ENCODE measurements at places on chromosomes 6 and 20.

- no peak for DNase-seq
These were observed 26.7 kb downstream of the SERPINB9 start for GRCh38 chr6:2876210-2877056.

GRCh38 chr20:33437141-33437911 lies 6.2 kb downstream of the SNTA1 start:
- DNase-seq, result no peak

DNA sequence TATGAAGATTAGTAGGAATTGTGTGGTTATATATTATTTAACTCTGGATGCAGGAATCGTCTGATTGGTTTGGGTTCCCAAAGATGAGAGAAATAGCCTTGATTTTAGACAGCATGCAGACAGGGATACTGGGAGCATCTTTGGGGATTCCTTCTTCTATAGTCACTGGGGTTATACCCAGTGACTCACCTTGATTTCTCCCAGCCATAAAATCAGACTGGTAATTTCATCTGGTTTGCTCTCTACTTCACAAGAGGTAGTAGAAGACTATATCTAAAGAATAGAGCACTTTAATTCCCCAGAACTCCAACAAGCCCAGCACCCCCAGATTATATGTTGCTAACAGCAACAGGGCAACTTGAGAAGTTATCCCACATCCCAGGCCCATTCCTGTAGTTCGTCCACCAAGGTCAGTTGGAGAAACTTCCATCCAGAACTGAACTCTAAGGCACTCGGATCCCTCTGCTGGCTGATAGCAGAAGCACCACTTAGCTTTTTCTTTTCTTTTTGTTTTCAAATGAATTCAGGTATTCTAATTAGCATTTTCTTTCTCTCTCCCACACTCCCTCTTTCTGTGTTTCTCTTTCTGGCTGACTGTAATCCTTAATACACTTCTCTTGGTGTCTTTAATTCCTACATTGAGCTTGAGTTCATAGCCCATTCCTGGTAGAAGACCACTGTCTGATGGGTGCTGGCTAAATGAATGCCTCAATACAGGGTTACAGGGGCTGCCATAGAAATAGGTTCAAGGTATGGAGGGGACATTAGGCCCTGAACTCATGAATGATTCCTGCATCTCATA lies 20.4 kb upstream of the EFHC1 start:
- peak; percentile 47 for DNase-seq

DNA sequence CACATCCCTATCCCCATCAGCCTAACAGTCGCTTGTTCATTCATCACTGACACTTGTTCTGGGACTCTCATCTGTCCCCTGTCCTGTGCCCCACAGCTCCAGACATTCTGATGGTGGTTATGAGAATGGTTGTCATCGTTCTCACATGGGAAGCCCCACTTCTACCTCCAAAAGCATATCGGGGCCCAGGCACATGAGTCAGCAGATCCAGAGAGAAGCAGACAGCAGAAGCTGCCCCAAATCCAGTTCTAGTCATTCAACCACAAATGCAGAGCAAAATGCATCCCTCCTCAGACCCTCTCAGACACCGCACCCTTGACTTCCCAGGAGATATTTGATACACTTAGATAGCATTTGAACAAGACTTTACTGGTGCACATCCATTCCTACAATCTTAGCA lies 106.0 kb downstream of the FOXF2 start:
- no peak for DNase-seq

- no peak for DNase-seq
These were observed 125.3 kb downstream of the SYCP2 start for GRCh38 chr20:59807909-59808728.

DNA sequence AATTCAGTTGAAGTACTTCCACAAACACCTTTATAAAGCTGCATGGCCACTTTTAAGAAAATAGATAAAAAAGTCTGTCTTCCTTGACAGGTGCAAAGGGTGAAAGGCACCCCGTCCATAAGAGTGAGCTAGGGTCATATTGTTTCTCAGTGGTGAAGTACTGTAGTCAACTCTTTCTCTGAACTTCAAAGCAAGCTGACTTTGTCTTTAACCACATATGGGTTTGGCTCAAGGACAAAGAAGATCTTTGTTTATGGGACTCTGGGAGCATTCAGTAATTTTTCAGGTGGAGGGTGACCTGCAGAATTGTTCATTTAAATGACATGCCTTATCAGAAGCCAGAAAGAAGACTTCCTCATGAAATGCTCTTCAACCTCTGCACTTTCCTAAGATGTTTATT lies 49.3 kb upstream of the KLHL31 start:
- no peak for DNase-seq

- no peak for DNase-seq
These were observed 26.8 kb downstream of the MYT1 start for GRCh38 chr20:64191002-64191401.

- no peak for DNase-seq
These were observed 9.2 kb downstream of the SPATA2 start for GRCh38 chr20:49906101-49906604.

DNA sequence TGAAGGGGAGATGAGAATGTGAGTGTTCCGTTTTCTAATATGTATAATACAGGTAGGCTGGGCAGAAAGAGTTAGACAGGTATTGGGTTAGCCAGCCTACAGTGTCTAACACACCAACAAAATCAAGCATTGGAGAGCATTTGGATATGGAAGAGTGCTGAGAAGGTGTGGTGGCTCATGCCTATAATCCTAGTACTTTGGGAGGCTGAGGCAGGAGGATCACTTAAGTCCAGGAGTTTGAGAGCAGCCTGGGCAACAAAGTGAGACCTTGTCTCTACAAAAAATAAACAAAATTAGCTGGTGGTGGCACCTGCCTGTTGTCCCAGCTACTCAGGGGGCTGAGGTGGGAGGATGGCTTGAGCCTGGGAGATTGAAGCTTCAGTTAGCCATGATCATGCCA lies 38.6 kb upstream of the SLC23A2 start:
- DNase-seq, result no peak

GRCh38 chr6:32790306-32790705 lies 26.5 kb downstream of the HLA-DOB start:
- DNase-seq, result no peak

DNA sequence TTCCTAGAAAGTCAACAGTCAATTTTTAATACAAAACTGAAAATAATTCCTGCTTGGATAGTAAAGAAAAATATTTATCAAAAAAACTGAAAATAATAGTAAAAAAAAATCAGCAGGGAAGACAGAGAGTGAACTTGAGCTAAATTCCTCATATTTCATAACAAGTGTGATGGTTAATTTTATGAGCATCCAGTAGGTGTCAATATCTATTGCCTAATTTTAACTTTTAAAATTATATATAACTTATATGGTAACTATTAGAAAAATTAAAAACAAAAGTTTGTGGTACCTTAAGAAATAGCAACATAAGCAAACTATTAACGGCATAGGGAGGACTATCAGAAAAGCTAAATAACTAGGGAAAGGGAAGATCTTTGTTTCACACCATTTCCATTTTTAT lies 2.1 kb downstream of the EPM2A start:
- no peak for DNase-seq

- DNase-seq, result no peak
These were observed 113.7 kb upstream of the GGTLC1 start for GRCh38 chr20:24102290-24102689.

GRCh38 chr6:119446115-119446554 lies 96.6 kb upstream of the MAN1A1 start:
- no peak for DNase-seq

- no peak for DNase-seq
These were observed 151.9 kb downstream of the CD83 start for GRCh38 chr6:14269436-14269835.

- DNase-seq, result no peak
These were observed 88.8 kb upstream of the AHI1 start for GRCh38 chr6:135586388-135586787.

DNA sequence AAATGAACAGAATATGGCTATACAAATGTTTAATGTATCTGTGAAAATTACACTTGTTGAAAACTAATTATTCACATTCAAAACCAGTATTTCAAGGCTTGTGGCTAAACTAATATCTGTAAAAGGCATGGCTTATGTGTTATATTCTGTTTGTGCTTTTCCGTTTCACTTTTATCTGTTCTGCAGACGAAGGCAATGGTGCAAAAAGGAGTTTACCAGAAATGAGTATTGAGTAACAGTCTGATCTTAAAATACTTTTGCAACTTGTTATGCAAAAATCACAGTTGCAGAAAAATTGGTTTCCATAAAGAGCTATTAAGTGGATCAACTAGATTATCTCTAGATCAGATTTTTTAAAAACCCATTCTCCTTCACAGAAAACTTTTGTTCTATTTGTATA lies 9.4 kb upstream of the STX11 start:
- DNase-seq, result no peak

DNA sequence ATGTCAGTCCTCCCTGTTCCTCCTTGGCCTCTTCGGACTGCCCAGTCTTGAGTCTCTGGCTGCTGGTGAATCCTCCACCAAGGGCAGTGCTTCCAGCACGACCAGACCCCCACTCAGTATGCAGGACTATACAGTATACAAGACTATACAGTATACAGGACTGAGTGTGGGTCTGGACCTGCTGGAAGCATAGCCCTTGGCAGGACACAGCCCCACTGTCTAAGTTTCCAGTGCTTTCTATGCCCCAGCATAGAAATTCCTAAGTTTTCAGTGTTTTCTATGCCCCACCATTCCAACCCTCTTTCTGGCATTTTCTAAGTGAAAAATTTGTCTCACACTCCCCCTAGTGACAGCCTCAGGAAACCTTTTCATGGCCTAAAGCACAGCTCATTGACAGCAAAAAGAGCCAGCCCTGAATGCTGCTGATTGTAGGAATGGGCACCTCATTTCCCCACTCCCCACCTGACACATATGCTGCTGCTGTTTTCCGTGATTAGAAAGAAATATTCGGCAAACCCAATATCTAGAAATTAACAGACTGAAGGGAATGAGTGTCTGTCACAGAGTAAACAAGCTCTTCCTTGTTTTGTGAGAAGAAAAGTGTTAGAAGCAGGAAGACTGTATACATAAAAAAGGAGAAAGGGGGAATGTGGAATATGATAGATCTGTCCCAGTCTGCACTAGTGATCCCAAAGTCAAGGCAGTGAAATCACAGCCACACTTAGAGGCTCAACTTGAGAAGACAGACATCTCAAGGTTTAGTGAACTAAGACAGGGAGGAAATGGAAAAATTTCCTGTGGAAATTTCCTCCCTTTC lies 206.9 kb downstream of the IBTK start:
- DNase-seq, result no peak

GRCh38 chr20:21031666-21032065 lies 74.5 kb downstream of the LINC00237 start:
- DNase-seq, result no peak

DNA sequence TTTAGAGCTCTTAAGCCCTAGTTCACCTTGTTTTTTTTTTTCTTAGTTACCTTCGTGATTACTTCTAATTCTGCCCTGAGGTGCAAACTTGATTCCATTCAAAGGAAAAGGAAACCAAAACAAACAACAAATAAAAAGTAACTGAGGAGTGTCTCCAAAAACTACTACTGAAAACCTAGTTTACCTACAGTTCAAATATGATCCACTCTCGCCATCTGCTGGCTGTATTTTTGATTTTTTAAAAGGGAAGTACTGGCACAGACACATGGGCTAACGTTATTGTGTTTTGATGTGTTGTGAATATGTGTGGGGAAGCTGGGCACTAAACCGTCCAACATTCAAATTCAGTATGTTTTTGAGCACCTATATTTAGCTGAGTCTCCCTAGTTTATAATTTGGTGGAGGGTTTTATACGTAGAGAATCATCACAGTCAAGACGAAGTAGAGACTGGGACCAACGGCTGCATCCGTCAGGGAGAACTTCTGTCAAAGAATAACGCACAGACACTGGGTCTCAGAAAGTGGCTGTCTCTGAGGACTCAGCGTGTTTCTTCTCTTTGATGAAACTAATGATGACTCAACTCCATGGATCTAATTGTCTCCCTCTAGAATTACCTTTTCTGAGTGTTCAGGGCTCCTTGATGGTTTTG lies 373.5 kb upstream of the BTBD3 start:
- DNase-seq, result no peak

DNA sequence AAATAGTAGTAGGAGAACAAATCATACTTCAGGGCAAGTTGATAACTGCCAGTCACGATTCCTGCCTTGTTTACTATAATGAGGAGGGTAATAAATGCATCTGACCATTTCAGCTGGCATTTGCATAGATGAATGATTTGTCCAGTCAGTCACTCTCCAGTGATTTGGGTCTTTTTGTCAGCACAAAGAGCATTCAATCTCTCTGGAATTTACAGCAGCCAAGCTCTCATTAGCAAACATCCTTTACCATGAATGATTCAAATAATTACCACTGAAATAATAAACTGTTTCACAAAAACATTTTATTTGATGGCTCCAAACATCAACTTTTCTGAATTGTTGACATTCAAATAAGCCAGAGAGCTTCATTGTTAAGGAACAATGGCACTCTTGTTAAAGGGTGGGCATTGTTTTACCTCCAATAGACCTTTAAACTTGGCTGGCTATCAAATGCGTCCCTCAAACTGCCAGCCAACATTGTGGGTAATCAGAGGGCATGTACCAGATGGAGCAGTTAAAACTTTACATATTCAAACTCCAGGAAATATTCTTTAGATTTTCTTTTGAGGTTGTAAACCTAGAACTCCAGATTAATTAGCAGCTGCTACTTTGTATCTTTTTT lies 30.0 kb upstream of the FBXL4 start:
- DNase-seq, result no peak

- no peak for DNase-seq
These were observed 184.4 kb upstream of the RNF217 start for GRCh38 chr6:124777863-124778262.

DNA sequence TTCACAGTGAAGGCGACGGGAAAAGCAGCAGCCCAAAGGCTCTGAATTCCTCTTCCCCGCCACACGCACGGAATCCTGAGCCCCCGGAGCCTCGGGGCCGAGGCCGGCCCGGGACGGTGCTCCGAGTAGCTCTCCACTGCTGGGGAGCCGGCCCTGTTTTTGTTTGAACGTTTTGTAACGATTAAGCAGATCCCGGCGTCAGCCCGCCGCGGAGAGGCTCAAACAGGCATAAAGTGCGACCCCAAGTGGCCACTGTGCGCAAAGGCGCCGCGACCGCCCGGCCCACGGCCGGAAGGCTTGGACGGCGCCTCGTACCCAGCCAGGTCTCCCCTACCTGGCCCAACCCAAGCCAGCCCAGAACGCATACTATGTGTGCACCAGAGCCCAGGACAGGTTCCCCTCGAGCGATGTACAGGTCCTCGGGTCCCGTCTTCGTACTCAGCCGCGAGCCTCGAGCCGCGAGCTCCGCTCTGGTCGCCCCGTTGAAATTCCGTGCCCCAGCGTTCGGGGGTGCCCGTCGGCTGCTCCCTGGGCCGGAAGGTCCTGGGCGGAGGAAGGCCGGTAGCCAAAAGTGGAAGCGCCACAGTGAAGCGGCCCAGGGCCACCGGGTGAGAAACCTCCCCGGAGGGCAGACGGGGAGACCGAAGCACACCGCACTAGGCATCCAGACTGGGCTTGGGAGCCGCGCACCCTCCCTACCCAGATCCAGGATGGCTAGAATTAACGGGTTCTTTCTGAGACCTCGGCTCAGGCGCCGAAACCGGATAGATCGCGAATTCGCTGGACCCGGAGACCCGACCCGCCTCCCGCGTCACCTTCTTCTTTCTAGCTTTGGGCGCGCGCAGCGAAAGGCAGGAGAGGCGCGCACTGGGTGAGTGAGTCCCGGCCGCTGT lies 1.2 kb upstream of the MAFB start:
- peak; percentile 40 for DNase-seq

- DNase-seq, result no peak
These were observed 20.4 kb upstream of the BPIFB1 start for GRCh38 chr20:33262658-33263065.

Data from T-cell (primary cell).